RPMI7951 (cell line): ENCODE measurements at places on chromosomes 3 and 15. TPM values are rescaled to one million over a fixed set of nuclear protein-coding genes. Genes with fewer than 3 reads are reported as not detected.

The RHCG gene
- not detected in 2 replicates for total RNA-seq

The CELF6 gene
- not detected in 2 replicates for total RNA-seq

The SGO1 gene
- 26.0 and 33.8 TPM in 2 replicates for total RNA-seq

The NANOGP8 gene
- not detected in 2 replicates for total RNA-seq

The KIF23 gene
- total RNA-seq: 134 and 151 TPM in 2 replicates

The OCA2 gene
- total RNA-seq: not detected in 2 replicates

The GOLGA6L10 gene
- 0.10 and 0.24 TPM in 2 replicates for total RNA-seq

- DNase-seq: no peak
These were observed 37.3 kb upstream of the PPP4R2 start for GRCh38 chr3:72959336-72959735.

DNA sequence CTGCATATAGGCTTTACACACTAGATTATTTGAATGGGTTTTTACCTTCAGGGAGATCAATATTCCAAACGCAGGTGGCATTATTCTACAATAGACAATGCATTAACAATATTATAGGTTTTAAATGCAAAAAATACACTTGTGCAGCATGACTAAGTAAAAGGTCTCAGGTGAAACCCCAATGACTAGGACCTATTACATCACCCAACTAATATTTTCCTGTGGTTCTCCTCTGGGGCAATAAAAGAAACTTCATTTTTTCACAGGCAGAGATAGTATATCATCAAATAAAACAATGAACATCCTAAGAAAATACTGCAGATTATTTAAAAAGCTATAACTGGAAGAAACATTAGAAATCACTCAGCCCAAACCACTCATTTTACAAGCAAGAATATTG, 375.3 kb downstream of the ROBO1 start:
- no peak for DNase-seq

DNA sequence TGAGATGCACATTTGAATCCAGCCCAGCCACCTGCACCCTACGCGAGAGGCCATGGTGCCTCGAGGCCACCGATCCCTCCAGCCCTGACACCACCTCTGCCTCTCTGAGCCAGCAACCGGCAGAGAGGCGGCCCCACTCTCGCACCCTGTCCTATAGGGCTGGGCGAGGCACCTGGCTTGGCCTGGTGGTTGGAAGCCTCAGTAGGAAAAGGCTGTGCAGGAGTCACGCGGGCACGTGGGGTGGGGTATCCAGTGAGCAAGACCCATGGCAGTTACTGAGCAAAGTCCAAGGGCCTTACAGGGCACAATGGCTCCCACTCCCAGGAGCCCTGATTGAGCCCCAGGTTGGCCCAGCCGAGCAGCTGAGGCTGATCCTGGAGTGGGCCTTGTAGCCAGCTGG, 12.4 kb upstream of the DUSP7 start:
- DNase-seq: no peak

DNA sequence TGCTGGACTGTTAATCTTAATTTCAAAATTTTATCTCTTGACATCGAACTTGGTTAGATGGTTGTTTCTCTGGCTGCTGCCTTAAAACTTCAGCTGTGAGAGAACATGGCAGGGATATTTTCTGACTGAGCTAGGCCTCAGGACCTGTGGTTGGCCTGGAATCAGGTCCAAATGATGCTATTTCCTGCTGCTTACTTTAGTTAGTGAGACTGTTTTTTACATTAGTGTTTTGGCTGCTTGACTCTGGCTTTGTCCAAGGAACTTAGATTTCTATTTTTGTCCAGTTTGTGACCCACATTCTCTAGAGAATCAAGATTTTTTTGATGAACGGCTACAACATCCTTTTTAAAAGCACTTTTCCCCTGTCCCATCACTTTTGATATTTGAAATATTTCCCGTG, 497.9 kb upstream of the SGO1 start:
- peak; percentile 62 for DNase-seq

GRCh38 chr3:123632161-123632655, 47.4 kb upstream of the HACD2 start:
- DNase-seq: peak; percentile 20

- no peak for DNase-seq
These were observed 41.9 kb downstream of the EPHB1 start for GRCh38 chr3:134836921-134837320.

DNA sequence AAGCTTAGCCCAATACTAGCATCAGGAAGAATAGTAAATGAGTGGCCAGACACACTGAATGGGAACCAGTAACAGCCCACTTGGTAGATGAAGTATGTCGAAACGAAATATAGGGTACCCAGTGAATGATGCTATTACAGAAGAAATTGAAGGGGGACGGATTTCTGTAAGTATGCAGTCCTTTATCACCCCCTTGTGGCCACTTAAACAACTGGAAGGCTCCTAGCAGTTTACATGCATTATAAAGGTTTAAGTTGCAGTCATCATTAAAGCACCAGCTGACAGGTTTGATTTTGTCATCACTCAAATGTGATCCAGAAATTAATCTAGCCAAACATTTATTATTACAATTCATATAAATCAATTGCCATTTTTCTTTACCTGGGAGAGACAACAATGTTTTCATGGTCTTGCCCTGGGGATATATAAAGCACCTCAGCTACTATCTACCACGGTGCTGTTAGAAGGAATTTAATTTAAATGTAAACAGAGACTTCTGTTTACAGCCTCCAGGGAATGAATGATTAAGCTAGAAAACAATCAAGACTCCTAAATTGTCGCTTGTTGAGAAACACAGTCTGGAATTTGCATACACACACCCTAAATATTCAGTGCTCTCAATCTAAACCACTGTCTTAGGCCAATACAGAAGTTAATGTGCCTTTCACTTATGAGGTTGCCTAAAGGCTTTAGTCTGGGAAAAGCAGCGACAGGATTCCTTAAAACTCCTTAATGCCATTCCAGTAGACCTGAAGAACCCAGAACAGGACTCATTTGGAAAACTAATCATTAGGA, 7.8 kb downstream of the EIF1B start:
- DNase-seq: peak; percentile 65

- DNase-seq: no peak
These were observed 333.6 kb upstream of the TBL1XR1 start for GRCh38 chr3:177530908-177531307.

DNA sequence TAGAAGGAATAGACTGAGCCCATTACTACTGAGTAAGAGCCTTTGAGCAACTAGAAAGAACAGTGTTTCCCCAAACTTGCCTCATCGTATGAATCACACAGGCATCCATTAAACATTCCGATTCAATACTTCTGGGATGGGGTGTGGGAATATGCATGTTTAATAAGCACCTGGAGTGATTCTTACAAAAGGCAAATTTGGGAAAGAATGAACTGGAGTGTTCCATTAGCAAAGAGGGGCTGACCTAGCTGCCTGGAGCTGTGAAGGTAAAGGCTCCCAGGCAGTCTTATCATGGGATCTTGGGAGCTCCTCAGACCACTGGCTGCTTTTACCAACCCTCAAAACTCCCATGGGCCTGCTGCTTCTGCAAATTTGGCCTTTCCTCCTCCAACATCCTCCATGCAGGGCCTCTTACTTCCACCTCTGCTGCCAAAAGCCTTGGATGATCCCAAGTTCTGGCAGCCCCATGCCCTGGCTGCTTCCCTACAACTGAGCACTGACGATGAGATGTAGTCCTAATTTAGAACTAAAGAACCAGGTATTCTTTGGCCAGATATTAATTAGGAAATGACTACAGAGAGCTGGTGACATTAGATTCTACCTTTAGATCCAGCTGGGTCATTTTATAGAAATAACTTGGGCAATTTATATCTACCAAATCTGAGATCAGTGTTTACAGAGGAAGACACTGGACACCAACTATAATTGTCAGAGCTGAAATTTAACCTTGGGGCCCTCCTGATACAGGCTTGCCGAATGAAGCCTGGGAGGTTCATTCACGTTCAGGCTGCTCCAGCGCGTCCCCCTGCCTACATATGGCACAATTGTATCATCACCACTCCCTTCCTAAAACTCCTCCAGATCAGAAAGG, 11.2 kb upstream of the HOMER2 start:
- no peak for DNase-seq

GRCh38 chr3:100185847-100186246, 71.5 kb upstream of the FILIP1L start:
- DNase-seq: peak; percentile 9

DNA sequence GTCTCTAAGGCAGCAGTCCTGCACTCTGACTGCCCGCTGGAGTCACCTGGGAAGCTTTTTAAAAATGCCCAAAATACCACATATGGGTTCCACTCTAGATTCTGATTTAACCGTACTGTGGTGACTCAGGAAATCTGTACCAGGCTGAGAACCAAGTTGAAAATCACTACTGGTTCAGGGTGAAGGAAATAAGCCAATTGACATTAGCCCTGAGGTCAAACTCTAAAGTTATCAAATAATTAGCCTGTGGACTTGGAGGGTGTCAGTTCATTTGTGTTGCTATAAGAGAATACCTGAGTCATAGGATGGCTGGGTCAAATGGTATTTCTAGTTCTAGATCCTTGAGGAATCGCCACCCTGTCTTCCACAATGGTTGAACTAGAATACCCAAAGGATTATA, 321.7 kb upstream of the ROPN1 start:
- no peak for DNase-seq

DNA sequence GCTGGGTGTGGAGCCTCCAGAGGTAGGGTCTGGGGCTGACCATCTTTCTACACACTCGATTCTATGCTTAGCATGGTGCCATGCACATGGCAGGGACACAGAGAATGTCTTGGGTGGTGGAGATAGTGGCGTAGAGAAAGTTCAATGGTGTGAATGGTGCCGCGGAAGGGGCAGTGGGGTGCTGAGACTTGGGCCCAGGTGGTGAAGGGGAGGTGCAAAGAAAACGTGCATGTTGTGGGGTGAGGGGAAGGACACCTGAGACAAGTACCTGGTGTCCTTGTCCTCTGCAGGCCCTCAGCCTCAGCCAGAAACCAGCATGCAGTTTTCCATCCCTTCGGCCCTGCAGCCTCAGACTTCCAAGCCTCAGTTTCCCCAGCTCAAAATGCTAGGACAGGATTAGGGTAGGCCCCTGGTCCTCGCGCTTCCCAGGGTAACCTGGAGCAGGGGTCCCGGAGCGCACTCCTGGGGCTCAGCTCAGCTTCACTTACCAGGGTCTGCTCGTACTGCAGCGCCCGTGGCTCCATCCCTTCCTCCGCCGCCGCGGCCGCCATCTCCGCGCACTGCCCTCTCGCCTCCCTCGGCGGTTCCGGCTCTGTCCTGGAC, 375 bp downstream of the CLCN2 start:
- no peak for DNase-seq
